ENCODE measurements at places on chromosomes 11 and 22.

- no peak for DNase-seq
Measured at GRCh38 chr11:128180441-128181087, 406.8 kb downstream of the ETS1 start.

DNA sequence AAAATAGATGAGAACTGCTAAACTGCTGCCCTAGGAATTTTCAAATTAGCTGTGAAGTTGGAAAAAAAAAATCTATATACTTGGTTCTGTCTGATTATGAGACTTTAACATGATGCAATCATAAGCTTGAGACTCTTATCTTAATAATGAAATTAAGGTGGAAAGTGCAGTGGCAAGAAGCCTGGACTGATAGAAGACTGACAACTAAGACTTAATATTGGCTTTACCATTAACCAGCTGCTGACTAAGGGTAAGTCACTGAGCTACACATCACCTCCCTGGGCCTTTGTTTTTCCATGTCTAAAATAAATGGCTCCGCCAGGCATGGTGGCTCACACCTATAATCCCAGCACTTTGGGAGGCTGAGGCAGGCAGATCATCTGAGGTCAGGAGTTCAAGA, 56.9 kb downstream of the SLC35F2 start:
- DNase-seq: no peak

DNA sequence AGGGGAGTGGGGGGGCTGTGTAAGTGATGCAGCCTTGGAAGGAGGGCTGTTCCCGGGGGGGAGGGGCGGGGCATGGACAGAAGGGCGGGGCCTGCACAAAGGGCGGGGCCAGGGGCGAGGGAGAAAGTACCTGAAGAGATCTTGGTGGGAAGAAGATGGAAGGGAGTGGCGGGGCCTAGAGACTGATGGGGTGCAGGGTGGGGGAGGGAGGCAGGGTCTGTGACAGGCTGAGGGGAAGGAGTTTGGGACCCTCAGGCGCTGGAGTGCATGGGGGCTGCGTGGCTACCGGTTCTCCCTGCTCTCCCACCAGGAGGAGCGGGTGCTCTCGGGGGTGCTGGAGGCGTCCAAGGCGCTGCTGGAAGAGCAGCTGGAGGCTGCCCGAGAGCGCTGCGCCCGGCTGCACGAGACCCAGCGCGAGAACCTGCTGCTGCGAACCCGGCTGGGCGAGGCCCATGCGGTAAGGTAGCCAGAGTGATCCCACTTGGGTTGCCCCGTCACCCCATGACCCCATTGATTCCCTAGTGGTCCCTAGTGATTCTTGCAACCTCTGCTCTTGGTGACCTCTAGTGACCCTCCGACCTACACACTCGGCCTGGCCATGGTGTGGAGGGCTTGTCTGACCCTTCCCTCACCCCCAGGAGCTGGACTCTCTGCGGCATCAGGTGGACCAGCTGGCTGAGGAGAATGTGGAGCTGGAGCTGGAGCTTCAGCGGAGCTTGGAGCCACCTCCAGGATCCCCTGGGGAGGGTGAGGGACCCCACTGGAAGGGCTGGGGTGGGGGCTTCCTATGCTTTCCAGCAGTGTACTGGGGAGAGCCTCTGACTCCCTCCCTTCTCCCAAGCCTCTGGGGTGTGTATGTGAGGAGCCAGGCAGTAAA, 3.1 kb downstream of the CCDC88B start:
- peak; percentile 83 for DNase-seq

- no peak for DNase-seq
Measured at GRCh38 chr11:24560324-24560723, 63.5 kb downstream of the LUZP2 start.

- DNase-seq: no peak
Measured at GRCh38 chr22:50269970-50270665, at the start of gene MAPK11. TSS of gene MAPK11 (minus strand) at chr22:50270380. CDS start at chr22:50270292, 88 bp downstream.

GRCh38 chr11:65503949-65504673, 5.3 kb downstream of the MALAT1 start:
- no peak for DNase-seq

- no peak for DNase-seq
Measured at GRCh38 chr11:14700593-14700992, 57.0 kb downstream of the PDE3B start.

- no peak for DNase-seq
Measured at GRCh38 chr11:11973361-11973800, 35.0 kb downstream of the DKK3 start.

DNA sequence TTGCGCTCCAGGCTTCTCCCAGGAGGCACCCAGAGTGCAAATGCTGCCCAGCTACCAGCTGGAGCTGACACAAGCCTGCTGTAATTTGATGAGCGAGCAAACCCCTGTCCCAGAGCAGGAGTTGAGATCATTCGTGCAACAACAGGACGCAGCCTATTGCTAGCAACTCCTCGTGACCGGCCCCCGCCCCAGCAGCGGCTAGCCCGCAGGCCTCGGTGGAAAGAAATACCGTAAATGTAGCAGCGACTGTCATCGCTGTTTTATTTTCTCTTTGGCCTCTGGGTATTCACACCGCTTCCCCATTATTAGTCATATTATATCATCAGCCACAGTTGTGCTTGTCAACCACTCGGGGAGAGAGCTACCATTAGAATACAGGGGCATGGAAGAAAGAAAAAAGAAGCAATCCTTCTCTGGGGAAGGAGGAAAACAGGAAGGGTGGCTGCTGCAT, 59.2 kb upstream of the ATXN10 start:
- DNase-seq: no peak

GRCh38 chr11:107679255-107680024, 32.4 kb downstream of the SLN start:
- DNase-seq: no peak

DNA sequence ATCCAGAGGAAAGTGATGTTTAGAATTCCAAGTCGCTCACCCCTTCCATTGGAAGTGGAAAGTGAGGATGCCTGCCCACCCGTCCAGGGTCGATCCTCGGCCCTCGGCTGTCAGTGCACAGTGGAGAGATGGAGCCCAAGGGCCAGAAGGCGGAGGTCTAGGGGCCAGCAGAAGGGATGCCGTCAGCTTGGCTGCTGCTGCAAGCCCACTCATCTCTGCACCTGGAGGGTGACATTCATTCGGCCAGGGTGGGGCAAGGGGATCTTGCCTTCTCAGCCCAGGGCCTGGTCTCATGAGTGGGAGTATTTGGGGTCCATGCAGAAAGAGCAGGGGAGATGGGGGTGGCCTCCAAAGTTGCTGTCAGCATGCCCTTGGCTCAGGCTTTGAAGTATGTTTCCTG, 30.7 kb downstream of the LINC01488 start:
- no peak for DNase-seq

GRCh38 chr11:85475660-85476517, 151.3 kb downstream of the DLG2 start:
- no peak for DNase-seq

- no peak for DNase-seq
Measured at GRCh38 chr22:43308836-43309235, 34.3 kb downstream of the SCUBE1 start.

DNA sequence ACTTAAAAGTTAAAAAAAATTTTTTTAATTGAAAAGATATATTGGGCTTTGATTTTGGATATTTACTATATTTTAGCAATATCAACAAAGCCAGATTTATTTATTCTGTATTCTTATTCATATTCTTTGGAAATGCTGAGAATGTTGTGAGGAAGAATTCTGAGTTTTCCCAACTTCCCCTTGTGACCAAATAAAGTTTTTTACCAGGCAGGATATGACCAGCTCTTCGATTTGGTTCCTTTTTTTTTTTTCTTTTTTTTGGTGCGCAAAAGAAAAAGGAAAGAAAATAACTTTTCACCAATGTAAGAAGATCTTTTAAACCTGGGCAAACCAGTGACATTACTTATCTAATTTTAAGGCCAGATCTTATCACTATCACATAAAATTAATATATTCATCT, 12.9 kb downstream of the TCP11L1 start:
- DNase-seq: no peak

GRCh38 chr11:821512-822371, 3.0 kb downstream of the PNPLA2 start:
- DNase-seq: no peak

DNA sequence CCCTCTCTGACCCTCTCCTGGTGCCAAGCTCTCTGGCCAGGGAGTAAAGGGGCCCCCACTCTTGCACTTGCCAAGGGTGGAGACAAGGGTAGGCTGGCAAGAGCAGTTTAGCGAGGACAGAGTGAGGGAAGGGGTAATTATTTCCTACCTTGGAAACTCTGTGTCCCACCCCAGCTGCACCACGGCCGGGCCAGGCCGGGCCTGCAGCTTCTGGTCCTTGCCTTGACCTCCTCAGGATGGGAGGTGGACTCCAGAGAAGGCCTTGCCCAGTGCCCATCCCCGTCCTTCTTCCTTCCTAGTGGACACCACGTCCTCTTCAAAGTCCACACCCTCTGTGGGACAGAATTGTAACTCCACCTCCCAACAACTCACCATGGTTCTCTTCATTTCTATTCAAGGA, 18.4 kb upstream of the OSBPL5 start:
- DNase-seq: no peak

GRCh38 chr11:104322696-104323095, 158.7 kb upstream of the PDGFD start:
- no peak for DNase-seq

DNA sequence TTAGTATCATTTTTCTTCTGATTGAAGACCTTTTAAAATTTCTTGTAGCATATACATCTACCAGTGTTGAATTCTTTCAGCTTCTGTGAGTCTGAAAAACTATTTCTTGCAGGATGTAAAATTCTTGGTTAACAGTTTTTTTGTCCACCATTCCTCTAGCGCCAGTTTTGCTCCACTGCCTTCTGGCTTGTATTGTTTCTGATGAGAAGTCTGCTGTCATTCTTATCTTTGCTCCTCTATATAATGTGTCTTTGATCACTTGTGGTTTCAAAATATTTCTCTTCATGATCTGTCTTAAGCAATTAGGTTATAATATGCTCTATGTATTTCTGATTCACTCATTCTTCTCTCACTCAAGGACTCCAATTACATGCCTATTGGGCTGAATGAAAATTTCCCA, 152.3 kb downstream of the INSC start:
- DNase-seq: no peak

DNA sequence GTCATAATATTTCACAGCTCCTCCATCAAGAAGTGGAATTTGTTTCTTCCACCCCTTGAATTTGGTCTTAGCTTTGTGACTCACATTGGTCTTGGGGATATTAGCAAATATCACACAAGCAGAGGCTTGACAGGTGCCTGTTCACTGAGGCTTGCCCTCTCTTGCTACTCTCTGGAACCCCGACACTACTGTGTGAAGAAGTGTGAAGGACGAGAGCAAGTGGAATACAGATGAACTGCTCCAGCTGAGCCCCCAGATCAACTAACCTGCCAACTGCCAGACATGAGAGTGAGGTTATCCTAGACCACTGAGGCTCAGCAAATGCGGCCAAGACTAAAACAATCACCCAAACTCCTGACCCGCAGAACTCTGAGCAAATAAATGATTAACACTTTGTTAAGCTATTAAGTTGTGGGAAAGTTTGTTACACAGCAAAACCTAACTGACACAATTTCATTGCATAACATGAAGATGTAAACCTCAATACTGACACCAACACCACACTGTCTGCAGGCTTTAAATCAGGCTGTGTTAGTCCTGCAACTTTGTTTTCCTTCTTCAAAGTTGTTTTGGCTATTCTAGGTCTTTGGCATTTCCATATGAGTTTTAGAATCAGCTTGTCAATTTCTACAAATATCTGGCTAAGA, 142.5 kb downstream of the APOL5 start:
- DNase-seq: no peak

GRCh38 chr11:77668760-77669159, 31.2 kb upstream of the CLNS1A start:
- DNase-seq: no peak

GRCh38 chr11:44598831-44599230, 33.4 kb downstream of the CD82 start:
- no peak for DNase-seq

DNA sequence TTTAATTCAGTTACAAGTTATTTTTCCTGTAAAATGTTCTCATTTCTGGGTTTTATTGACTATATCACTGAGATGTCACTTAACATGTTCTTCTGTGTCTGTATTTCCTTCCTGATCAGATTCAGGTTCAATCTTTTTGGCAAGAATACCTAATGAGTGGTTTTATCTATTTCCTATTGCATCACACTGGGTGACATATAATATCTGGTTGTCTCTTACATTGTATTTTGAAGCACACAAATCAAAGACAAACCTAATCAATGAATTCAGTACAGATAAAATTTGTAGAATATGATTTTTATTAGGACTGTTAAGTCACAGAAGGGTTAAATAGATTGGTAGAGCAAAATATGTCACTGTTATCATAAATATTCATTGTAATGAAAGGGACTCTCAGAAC, 60.4 kb downstream of the BCL2L13 start:
- DNase-seq: no peak

- DNase-seq: no peak
Measured at GRCh38 chr11:91776655-91777054, 448.0 kb upstream of the FAT3 start.

DNA sequence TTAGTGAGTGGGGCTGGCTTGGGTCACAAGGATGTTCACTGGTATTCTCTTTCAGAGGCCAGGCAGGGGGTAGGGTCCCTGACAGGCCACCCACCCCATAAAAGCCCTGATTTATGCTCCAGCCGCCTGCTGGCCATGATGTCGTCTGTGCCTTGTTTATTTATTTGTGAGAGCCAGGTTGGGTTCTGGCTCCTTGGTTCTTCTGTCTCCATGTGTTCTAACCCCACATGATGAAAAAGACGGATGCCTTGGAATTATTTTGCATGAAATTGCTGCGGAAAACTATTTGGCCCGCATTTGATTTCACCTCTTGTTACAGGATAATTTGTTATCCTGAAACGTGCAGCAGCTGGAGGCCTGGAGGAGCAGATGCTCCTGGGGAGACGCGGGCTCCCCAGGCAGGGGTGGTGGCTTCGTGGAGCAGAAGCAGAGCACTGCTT, 46.3 kb upstream of the WNT11 start:
- no peak for DNase-seq

- no peak for DNase-seq
Measured at GRCh38 chr11:121656328-121657090, 203.7 kb upstream of the SORL1-AS1 start.

DNA sequence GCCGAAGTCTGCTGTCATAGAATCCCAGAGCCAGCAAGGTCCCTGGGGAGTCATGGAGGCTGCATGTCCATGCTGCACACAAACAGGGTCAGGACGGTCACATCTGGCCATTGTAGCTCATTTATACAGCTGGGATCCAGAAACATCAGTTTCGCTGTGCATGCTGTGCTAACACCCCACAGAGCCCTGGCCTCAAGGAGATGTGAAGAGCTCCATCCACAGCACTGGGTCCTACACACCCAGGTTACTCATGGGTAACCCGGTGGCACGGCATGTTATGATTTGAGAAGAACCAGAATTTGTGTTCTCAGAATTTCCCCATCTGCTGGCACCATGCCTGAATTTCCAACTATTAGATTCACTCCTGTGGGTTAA, 146.3 kb upstream of the ARHGAP20 start:
- no peak for DNase-seq

DNA sequence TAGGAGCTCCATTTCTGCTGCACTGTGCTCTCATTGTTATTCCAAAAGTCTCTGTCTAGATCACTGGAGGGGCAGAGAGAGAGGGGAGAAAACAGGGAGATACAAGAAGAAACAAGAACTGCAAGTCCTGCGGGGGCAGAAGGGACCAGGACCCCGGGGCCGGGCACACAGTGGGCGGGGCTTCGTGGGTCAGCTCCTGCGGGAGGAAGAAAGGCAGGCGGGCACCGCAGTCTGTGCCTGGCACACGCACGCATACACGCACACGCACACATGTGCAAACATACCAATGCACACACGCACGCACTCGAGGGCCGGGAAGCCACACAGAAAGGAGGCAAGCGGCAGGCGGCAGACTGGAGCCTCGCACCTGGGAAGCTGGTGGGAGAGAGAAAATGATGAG, 33.6 kb downstream of the SYT7 start:
- DNase-seq: no peak

- no peak for DNase-seq
Measured at GRCh38 chr22:41920271-41920976, 5.5 kb upstream of the SHISA8 start.

All from iPS-NIHi11 (cell line).